ENCODE measurements at places on chromosomes 5 and 9.

DNA sequence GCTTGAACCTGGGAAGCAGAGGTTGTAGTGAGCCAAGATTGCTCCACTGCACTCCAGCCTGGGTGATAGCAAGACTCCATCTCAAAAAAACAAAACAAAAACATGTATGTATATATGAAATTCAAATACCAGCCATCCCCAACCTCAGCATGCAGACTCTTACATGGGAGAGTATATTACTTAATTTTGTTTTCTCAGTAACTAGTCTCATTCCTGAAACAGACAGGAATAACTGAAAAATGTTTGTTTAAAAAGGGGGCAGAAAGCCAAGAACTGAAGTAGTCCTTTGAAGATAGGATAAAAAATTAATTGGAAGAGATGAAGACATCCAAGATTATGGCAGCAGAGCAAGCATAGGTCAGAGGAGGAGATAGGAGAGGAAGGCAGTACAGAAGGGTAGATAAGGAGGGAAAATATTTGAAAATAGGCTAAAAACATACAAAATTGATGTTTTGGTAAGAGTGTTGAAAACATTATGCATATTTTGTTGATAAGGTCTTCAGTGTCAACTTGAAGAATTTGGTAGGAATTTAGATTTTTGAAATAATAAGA is 309.9 kb downstream of the MAT2B start:
- H3K36me3 ChIP-seq = no peaks in the 10 kb centered on the region
- DNase-seq = no peak
- no peak overlapping the region for H3K27ac ChIP-seq
- no peak overlapping the region for H3K4me3 ChIP-seq
- H3K4me1 ChIP-seq = peaks cover 7% of the 10 kb centered on the region
- no peaks in the 10 kb centered on the region for H3K27me3 ChIP-seq

DNA sequence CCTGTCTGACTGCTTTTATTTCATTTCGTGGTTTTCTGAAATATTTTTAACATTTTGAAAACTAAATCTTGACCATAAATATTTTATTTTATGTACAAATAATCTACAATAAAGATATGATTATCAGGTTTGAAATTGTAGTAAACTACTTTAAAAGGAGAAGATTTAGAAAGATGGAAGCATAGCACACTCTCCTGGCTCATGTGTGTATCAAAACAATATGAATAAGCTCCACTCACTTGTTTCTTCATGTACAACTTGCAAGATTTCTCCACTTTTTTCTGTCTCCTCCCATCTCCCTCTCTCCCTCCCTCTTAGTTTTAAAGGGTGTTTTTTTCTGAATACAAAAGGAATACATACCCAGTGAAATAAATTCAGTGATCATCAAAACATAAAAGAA is 15.4 kb upstream of the VPS13A start:
- no peaks in the 10 kb centered on the region for H3K27me3 ChIP-seq
- H3K27ac ChIP-seq = no peak overlapping the region
- no peak for DNase-seq

DNA sequence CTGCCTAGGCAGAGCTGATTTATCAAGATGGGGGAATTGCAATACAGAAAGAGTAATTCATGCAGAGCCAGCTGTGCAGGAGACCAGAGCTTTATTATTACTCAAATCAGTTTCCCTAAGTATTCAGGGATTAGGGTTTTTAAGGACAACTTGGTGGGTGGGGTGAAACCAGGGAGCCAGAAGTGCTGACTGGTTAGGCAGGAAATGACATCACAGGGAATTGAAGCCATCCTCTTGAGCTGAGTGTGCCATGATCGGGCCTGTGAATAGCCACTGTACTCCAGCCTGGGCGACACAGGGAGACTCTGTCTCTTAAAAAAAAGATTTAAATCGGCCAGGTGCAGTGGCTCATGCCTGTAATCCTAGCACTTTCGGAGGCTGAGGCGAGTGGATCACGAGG is 45.3 kb upstream of the CDK5RAP2 start:
- H3K36me3 ChIP-seq = no peaks in the 10 kb centered on the region
- DNase-seq = no peak
- H3K27ac ChIP-seq = no peak overlapping the region
- H3K4me3 ChIP-seq = no peak overlapping the region

DNA sequence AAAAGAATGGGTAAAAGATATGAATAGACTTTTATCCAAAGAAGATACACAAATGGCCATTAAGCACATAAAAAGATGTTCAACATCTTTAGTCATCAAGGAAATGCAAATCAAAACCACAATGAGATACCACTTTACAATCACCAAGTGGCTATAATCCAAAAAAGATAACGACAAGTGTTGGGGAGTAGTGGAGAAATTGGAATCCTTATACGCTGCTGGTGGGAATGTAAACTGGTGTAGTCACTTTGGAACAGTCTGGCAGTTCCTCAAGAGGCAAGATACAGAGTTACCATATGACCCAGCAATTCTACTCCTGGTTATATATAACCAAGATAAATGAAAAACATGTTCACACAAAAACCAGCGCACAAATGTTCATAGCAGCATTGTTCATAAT is 234.9 kb downstream of the SPATA31D1 start:
- no peak overlapping the region for H3K27ac ChIP-seq
- H3K4me1 ChIP-seq = no peaks in the 10 kb centered on the region
- no peak overlapping the region for H3K4me3 ChIP-seq
- no peaks in the 10 kb centered on the region for H3K36me3 ChIP-seq
- no peaks in the 10 kb centered on the region for H3K27me3 ChIP-seq

DNA sequence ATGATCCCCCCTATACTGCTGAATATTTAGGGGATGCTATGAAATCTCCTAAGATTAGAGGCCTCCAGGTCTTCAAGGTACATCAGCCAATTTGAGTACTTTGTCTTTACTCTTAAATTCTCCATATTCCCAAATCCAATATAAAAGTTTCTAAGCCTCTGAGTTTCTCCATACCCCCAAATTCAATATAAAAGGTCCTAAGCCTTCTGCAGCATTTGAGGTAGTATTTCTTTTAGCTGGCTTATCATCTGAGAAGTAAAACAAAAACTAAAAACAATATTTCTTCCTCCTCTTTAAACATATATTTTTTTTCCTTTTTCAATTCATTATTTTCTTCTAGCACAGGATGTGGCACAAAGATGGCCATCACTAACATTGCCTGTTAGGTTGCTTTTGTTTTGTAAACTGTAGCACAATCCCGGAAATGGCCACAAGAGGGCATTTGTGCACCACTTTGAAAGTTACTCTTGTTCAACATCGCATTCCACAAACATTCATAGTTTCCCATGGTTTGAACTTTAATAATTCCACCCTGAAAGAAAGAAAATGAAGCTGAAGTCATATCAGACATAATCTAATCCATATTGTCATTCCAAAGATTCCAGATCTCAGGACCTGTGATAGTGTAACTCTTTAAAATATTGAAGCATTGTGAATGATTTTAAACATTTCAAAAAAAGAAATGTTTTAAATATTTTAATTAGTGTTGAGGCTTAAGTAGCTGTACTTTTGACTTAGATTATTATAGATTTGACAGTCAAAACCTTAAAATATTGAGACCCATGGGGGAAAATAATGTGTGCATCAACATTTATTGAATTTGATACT is 21.0 kb upstream of the SCGB3A2 start:
- H3K4me3 ChIP-seq = no peak overlapping the region
- peaks cover 11% of the 10 kb centered on the region for H3K4me1 ChIP-seq
- DNase-seq = peak; percentile 69
- H3K27me3 ChIP-seq = no peaks in the 10 kb centered on the region
- no peak overlapping the region for H3K27ac ChIP-seq

DNA sequence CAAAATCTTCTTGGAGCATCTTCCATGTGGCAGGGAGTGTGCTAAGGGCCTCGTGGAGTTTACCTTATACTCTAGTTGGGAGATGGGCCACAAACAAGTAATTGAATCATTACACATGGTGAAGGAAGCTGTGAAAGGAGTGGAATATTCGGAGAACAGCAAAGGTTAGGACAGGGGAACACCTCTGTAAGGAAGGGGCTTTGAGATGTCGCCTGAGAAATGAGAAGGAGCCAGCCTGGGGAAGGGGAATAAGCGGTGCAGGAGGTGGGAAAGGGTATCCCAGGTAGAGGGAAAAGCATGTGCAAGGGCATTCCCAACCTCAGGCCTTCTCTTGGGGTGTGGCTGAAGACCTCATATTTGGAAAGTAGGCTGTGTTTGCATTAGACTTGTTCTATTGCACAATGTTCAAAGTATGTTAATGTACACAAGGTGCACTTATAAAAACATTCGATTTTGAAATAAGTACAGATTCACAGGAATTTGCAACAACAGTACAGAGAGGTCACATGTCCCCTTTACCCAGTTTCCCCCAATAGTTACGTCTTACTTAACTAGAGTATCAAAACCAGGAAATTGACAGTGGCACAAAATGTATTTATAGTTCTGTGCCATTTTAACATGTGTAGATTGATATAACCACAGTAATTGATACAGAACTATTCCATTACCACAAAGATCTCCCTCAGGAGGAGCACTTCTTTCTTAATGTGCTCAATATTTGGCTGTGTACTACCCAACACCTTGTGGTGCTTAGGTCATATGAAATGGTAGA is 2.4 kb upstream of the STOM start:
- H3K27ac ChIP-seq = peak overlapping the region; percentile 92
- H3K36me3 ChIP-seq = no peaks in the 10 kb centered on the region
- no peak overlapping the region for H3K4me3 ChIP-seq
- DNase-seq = no peak

DNA sequence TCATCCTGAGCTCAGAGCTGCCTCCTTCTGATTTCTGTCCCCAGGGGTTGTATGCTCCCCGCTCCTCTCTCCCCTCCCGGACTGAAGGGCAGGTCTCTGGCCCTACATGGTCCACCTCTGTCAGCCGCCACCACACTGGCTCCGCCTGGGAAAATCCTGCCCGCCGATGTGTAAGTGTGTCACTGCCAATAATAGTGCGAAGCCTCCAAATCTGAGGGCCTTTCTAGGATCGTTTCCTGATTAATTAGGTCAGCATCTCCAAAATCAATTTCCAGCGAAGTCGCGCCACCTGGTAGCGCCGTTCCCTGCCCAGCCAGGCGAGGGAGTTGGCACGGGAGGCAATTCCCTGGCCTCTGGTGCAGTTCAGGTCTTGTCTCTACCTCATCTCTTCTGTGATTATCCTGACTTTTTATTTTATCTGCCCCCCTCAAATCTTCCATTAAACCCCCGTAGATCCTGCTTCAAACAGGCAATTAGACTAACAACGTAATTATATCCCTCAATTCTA is 73.5 kb downstream of the ZNF618 start:
- no peaks in the 10 kb centered on the region for H3K27me3 ChIP-seq
- no peak overlapping the region for H3K4me3 ChIP-seq
- H3K27ac ChIP-seq = no peak overlapping the region
- DNase-seq = no peak
- H3K4me1 ChIP-seq = no peaks in the 10 kb centered on the region

DNA sequence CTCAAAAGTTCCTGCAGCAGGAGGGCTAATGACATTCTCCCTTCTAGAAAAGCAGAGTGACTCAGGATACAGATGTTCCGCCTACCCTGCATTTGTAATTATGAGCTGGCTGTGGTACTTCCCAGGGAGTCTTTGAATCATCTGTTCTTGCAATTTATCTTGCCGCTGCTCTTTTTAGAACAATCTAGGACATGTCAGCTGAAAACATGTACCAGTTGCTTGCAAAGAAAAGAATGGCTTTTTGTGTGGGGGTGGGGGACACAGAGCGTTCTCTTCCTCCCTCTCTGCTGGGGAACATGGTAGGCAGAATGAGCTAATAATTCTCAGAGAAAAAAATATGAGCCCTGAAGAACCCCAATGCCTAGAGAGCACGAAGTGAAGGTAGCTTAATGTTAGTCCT is 51.7 kb upstream of the TUT7 start:
- H3K4me1 ChIP-seq = peaks cover 17% of the 10 kb centered on the region
- no peaks in the 10 kb centered on the region for H3K36me3 ChIP-seq
- H3K27ac ChIP-seq = peak overlapping the region; percentile 34

GRCh38 chr9:97632248-97632984 is 752 bp downstream of the TSTD2 start:
- H3K4me1 ChIP-seq = peaks cover 36% of the 10 kb centered on the region
- peak overlapping the region; percentile 99 for H3K27ac ChIP-seq
- H3K4me3 ChIP-seq = peak overlapping the region; percentile 83
- H3K27me3 ChIP-seq = no peaks in the 10 kb centered on the region

GRCh38 chr5:125171641-125172040 is 425.2 kb upstream of the ZNF608 start:
- no peaks in the 10 kb centered on the region for H3K4me1 ChIP-seq
- no peaks in the 10 kb centered on the region for H3K27me3 ChIP-seq
- H3K36me3 ChIP-seq = no peaks in the 10 kb centered on the region
- DNase-seq = no peak
- no peak overlapping the region for H3K27ac ChIP-seq

DNA sequence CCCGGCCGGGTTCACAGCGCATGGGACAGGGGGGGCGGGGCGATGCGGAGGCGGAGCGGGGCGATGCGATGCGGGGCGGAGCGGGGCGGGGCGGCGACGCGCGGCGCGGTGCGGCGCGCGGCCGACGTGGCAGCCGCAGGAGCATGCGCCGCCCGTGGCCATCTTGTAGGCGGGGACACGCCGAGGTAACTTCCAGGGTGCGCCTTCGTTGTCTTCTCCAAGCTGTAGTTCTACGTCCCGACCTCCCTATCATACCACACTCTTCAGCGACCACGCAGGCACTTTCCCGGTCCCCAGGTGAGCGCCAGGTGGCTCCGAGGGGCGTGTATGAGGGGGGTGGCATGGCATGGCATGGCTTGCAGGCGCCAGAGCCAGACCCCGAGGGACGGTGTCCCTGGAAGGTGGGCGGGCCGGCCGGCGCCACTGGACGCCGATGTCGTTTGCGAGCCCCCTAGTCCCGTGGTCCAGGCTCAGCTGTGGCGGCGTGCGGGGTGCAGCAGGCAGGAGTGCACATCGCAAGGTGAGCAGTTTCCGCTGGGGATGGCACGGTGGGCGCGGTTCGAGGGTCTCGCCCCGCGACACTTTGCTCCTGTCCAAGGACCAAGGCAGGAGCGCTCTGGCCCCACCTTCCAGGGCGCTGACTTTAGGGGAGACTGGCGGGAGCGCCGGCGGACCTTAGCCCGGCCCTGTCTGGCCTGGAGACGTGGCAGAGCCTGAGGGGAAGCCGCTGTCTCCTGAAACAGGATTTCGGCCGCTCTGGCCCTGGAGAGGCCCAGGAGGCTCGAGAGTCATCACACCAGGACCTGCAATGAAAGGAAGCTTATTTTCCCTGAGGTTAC is at the start of gene PRRC1:
TSS of gene PRRC1 (plus strand) at position 161 of the 839 bp plus-strand sequence. CDS start 5,840 bp downstream, outside the sequence.
- H3K4me1 ChIP-seq = peaks cover 8% of the 10 kb centered on the region
- no peaks in the 10 kb centered on the region for H3K36me3 ChIP-seq
- DNase-seq = peak; percentile 89
- H3K27ac ChIP-seq = peak within 1 kb of the TSS; percentile 91
- no peaks in the 10 kb centered on the region for H3K27me3 ChIP-seq

DNA sequence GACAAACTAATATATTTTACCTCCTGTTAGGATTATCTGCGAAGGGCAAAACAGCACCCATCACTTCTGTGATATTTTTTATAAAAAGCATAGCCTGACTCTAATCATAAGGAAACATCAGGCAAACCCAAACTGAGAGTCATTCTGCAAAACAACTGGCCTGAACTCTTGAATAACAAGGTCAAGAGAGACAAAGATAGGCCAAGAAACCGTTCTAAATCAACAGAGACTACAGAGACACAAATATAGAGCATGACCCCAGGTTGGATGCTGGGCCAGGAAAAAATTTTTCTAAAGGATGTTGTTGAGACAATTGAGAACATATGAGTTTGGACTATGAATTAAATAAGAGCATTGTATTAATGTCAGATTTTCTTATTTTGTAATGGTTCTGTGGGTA is 384.9 kb downstream of the NFIB start:
- H3K36me3 ChIP-seq = no peaks in the 10 kb centered on the region
- no peak for DNase-seq
- no peaks in the 10 kb centered on the region for H3K27me3 ChIP-seq
- no peak overlapping the region for H3K27ac ChIP-seq
- H3K4me1 ChIP-seq = no peaks in the 10 kb centered on the region

GRCh38 chr5:171606414-171607024 is 179.1 kb upstream of the SMIM23 start:
- no peaks in the 10 kb centered on the region for H3K27me3 ChIP-seq
- no peak for DNase-seq
- H3K4me1 ChIP-seq = no peaks in the 10 kb centered on the region
- no peak overlapping the region for H3K4me3 ChIP-seq
- H3K36me3 ChIP-seq = no peaks in the 10 kb centered on the region
